NCI-H524 (cell line): ENCODE measurements at places on chromosomes 3 and 15.

DNA sequence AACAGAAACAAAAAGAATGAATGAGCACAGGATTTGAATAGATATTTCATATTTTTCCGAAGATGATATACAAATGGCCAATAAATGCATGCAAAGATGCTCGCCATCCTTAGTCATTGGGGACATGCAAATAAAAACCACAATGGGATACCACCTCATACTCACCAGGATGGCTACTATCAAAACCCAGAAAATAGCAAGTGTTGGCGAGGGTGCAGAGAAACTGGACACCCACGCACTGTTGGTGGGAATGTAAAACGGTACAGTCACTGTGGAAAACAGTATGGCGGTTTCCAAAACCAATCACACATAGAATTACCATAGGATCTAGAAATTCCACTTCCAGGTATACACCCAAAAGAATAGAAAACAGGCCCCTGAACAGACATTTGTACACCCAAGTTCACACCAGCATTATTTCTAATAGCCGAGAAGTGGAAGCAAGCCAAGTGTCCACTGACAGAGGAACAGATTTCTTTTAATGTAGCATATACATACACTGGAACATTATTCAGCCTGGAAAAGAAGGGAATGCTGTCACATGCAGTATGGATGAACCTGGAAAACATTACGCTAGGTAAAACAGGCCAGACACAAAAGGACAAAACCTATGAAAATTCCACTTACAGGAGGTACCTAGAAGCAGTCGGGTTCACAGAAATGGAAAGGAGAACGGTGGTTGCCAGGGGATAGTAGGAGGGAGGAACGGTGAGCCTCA is 3.6 kb downstream of the RNF168 start:
- no peak for DNase-seq

DNA sequence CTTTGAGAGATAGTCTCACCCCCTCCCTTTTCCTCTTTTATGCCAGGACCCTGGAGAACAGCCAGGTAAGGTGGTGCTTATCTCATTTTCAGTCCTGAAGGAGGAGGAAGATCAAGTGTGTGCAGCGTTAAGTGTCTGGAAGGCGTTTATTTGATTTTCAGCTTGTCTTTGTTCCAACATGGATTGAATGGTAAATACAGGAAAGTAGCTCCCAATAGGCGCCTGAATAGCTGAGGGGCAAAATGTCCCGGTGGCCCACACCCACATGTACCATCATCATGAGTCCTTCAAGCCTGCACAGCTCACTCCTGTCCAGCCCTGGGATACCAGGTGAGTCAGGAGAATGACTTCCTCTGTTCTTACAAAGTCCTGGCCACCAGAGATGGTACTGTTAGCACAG is 73.5 kb downstream of the CEMIP start:
- no peak for DNase-seq

DNA sequence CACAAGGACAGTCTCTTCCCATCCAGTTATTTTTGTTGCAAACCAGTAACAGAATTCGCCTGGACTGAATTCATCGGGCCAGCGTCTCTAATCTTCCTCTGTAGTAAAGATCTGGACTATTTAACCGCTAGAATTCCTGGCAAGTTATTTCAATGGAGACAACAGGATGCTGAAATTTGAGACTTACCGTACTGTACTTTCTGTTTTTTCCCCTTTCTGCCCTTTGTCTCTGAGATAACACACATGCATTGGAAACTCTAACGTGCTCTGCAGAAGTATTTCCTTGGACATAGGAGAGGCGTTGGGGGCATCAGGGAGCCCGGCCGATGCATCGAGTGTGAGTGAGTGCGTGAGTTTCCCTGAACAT is 61.5 kb downstream of the ASB7 start:
- no peak for DNase-seq

GRCh38 chr15:101578443-101578894 is 73.7 kb downstream of the TM2D3 start:
- DNase-seq = peak; percentile 53

- DNase-seq = no peak
Observed at GRCh38 chr3:118955914-118956556, 78.6 kb downstream of the IGSF11 start.

DNA sequence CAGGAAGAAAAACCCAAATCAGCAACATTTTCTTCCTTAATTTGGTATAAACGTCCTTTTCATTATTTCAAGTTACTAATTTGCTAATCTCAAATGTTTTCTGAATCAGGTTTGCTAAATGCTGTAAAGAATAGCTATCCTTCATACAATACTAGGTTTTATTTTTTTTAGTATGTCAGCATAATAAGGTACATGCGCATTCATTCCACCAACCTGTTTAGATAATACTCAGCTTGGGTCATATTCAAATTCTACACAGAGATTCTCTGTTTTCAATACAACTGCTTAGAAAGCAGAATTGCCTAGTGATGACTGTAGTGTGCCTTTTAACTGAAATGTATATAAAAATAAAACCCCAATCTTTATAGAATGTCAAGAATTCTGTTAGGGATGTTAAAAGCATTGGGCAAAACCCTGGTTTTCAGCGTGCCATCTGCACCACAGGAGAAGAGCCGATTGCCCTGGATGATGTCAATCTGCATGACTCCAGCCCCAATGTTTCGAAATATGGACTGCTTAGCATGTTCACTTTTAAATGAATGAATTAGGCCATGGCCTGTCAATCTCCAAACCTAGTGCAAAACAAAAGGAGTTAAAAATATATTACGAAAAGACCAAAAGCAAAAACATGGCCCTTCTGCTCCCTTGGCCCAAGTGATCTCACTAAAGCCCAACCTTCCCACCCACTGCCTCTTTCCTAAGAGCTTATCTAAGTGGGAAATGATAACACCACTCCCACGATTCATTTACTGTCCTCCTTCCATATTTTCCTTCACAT is 107.4 kb downstream of the GLDN start:
- no peak for DNase-seq

GRCh38 chr3:87206070-87206469 is 21.0 kb upstream of the CHMP2B start:
- no peak for DNase-seq
